Upper lobe of right lung (tissue), 1 donor: ENCODE measurements at places on chromosomes 2 and 18. TPM values are rescaled to one million over a fixed set of nuclear protein-coding genes. Genes with fewer than 3 reads are reported as not detected.

Gene POTEE
- not detected for total RNA-seq

Gene EML6
- 1.4 TPM for total RNA-seq

Gene SPEG
- total RNA-seq = 5.6 TPM

Gene SOX11
- 0.84 TPM for total RNA-seq

Gene STPG4
- not detected for total RNA-seq

Gene REG3G
- not detected for total RNA-seq

DNA sequence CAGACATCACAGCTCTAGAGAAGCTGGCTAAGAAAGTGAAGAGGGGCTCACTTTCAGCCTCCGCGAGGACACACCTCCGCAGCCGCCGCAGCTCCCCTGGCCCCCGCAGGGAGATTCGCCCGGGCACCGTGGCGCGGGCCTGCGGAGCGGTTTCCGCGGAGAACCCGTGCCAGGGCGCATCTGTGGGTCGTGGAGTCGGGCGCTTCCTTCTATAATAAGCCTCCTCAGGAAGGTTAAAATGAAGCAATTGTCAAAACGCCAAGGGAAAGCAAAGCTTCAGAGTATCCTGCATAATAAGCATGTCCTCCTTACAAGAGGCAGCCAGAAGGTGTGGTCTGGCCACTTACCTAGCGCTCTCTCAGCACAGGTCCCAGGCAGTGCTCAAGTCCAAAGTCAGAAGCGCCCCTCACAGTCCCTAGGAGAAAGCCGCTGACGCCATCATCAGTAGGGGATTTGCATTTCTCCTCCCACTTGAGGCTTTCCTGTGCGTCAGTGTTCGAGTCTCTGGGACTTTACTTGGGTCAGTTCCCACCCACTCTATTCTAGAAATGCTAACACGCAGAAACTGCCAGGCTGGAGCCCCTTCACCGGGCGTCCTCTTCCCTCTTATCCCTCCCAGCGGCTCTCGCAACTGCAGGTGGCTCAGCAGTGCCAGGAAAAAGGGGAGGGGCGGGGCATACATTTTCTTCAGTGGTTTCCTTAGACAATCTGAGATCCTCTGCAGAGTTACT lies at the start of gene STAT4:
TSS of gene STAT4 (minus strand) at position 395 of the 731 bp plus-strand sequence. CDS start 2,791 bp downstream, outside the sequence.
- peak; percentile 75 for DNase-seq

DNA sequence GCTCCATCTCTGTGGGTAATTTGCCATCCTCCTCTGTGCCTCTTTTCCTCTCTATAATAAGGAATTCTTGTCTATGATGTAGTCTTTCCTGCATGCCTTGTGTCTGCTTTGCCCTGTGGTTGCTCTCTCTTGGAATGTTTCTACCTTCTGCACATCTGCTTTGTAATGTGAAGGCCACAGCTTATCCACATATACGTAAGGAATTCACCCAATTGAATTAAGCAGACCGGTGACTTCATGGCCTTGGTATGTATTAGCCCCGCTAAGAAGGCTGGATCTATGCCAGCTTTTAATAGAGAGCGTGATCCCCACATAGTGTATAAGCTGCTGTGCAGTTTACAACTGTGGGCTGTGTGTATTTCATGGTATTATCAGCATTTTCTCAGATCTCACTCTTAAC lies 274.7 kb downstream of the RNF144A start:
- DNase-seq = no peak

- DNase-seq = no peak
These were observed 8.2 kb upstream of the GPR17 start for GRCh38 chr2:127637725-127638252.

GRCh38 chr2:52345082-52345481 lies 1313.2 kb upstream of the NRXN1 start:
- no peak for DNase-seq
